ENCODE measurements at places on chromosomes 12 and 14.

GRCh38 chr14:29999013-29999539 lies 71.4 kb upstream of the PRKD1 start:
- no peak for DNase-seq

GRCh38 chr14:64748995-64749714 lies 44.9 kb downstream of the PLEKHG3 start:
- no peak for DNase-seq

DNA sequence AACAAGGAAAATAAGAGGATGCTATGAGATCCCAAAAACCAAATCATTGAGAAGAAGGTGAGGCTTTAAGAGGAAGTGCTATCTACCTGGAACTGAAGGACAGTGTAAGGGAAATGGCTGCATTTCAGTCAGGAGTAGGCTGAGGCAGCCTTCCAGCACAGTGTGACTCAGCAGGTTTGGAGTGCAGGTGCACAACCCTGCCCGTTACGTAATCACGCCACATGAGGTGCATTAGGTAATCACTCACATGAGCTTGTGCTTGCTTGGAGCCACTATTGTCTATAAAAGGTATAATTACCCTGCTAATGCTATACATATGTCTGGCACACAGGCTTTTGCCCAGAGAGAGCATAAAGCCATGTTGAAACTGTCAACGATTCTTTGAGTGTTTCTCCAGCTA lies 74.9 kb downstream of the DIO2 start:
- no peak for DNase-seq

DNA sequence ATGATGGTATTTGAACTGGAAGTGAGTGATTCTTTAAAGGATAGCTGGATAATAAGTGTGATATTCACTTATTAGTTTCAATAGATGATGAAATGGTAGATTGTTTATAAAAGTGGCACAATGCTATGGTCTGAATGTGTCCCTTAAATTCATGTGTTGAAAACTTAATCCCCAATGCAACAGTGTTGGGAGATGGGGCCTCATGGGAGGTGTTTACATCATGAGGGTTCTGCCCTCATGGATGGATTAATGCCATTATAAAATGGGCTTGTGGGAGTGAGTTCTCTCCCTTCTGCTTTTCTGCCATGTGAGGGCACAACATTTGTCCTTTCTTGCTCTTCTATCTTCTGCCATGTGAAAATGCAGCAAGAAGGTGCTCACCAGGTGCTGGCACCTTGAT lies 134.0 kb downstream of the SLC38A1 start:
- no peak for DNase-seq

GRCh38 chr12:67456431-67456901 lies 187.3 kb downstream of the CAND1 start:
- DNase-seq = no peak

DNA sequence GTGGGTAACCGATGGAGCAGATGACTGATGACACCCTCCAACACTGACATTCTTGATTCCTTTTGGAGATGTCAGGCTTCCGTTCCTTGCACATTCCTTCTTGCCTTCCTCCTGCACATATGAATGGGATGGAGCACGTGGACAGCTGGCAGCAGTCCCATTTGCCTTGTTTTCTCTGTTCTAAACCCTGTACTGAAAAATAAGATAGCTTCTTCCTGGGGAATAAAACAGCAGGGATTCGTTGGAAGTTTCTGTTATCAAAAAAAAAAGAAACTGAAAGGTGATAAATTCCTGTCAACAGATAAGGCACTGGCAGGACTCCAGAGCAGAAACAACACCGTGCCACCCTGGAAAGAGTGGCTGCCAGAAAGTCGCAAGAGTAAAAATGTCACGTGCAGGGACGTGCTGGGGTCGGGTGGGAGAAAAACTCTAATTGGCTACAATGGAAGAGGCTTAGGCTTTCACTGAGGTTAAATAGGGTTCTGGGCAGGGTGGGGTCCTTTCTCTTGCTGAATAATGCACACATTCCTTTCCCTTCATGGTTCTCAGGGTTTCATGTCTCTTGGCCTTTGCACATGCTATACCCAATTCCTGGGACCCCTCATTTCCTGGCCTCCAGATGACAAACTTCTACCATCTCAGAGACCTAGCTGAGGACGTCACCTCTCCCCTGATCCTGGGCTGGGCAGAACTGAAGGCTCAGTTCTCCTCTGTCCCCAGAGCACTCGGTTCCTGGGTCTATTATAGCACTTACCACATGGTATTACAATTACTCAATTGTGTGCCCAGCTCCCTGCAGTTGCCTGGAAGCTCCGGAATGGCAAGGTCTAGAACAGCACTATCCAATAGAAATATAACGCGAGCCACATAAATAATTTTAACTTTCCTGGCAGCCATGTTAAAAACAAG lies 7.0 kb upstream of the NUAK1 start:
- DNase-seq = no peak

GRCh38 chr12:6606331-6607131 lies 648 bp downstream of the CHD4 start:
- peak; percentile 60 for DNase-seq

Data from effector CD4-positive, alpha-beta T cell (primary cell).